ENCODE measurements at places on chromosomes 11 and 22.

DNA sequence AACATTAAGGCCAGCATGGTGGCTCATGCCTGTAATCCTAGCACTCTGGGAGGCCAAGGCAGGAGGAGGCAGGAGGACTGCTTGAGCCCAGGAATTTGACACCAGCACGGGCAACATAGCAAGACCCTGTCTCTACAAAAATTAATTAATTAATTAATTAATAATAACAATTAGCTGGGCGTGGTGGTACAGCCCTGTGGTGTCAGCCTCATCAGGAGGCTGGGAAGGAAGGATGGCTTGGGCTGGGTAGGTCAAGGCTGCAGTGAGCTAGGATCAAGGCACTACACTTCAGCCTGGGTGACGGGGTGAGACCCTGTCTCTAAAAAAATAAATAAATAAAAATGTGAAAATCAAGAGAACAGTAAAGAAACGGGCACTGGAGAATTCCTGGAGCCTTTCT, 1.4 kb downstream of the ARFGAP3 start:
- H3K4me3 ChIP-seq, result no peak overlapping the region
- H3K27ac ChIP-seq, result no peak overlapping the region
- no peaks in the 10 kb centered on the region for H3K36me3 ChIP-seq
- no peaks in the 10 kb centered on the region for H3K4me1 ChIP-seq
- no peak for DNase-seq

- no peak overlapping the region for H3K4me3 ChIP-seq
- no peak overlapping the region for H3K27ac ChIP-seq
- no peaks in the 10 kb centered on the region for H3K4me1 ChIP-seq
- no peak for DNase-seq
Observed at GRCh38 chr11:31687256-31687655, 123.9 kb downstream of the PAX6 start.

- H3K4me3 ChIP-seq, result no peak overlapping the region
- no peaks in the 10 kb centered on the region for H3K4me1 ChIP-seq
- no peaks in the 10 kb centered on the region for H3K36me3 ChIP-seq
- H3K27ac ChIP-seq, result no peak overlapping the region
Observed at GRCh38 chr11:59960502-59961381, 3.1 kb upstream of the OOSP4A start.

- H3K27ac ChIP-seq, result no peak overlapping the region
- no peaks in the 10 kb centered on the region for H3K36me3 ChIP-seq
- DNase-seq, result no peak
Observed at GRCh38 chr11:111707039-111707690, 59.0 kb downstream of the PPP2R1B start.

DNA sequence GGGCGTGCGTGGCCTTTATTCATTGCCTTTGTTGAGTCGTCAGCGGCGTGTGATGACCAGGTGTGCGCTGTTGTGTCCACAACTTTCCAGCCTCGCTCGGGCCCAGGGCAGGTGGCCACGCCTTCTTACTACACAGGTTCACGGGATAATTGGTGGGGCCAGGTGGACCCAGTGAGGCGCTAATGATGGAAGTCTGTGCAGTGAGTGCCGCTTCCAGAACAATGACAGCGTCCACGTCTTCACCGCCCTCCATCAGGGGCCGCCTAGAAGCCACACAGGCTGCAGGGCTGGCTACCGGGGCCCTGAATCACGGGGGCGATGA, 1197.3 kb downstream of the BRD1 start:
- no peak overlapping the region for H3K27ac ChIP-seq
- no peaks in the 10 kb centered on the region for H3K4me1 ChIP-seq
- H3K36me3 ChIP-seq, result no peaks in the 10 kb centered on the region
- no peak overlapping the region for H3K4me3 ChIP-seq

- no peak for DNase-seq
- no peaks in the 10 kb centered on the region for H3K36me3 ChIP-seq
- no peaks in the 10 kb centered on the region for H3K27me3 ChIP-seq
- no peaks in the 10 kb centered on the region for H3K4me1 ChIP-seq
- H3K27ac ChIP-seq, result no peak overlapping the region
- no peak overlapping the region for H3K4me3 ChIP-seq
Observed at GRCh38 chr22:50258361-50259292, 2.9 kb downstream of the MAPK12 start.

DNA sequence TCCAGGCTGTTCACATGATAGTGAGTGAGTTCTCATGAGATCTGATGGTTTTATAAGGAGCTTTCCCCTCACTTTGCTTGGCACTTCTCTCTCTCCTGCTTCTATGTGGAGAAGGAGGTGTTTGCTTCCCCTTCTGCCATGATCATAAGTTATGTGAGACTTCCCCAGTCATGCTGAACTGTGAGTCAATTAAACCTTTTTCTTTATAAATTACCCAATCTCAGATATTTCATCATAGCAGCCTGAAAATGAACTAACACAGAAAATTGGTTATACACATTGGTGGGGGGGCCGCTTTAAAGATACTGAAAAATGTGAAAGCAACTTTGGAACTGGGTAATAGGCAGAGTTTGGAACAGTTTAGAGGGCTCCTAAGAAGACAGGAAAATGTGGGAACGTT, 741.1 kb upstream of the LUZP2 start:
- no peak overlapping the region for H3K27ac ChIP-seq
- no peaks in the 10 kb centered on the region for H3K4me1 ChIP-seq
- DNase-seq, result no peak

DNA sequence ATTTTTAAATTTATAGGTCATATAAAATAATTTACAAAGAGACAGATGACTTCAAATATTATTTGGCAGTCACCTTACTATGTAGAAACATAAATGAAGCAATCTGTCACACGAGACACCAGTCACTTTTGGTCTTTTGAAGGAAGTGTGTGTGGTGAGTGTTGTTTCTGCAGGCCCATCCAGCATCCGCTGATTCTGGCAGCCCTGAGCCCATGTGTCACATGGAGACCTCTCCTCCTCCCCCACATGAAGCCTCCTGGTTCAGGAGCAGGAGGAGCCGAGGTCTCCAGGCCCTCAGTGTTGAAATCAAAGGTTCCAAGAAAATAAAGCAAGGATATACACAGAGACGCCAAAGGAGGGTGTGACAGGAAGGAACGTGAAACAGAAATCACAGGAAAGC, 60.1 kb downstream of the ARFGAP3 start:
- H3K36me3 ChIP-seq, result no peaks in the 10 kb centered on the region
- no peak for DNase-seq
- H3K4me1 ChIP-seq, result peaks cover 3% of the 10 kb centered on the region
- H3K27me3 ChIP-seq, result no peaks in the 10 kb centered on the region
- H3K4me3 ChIP-seq, result no peak overlapping the region

GRCh38 chr22:19821523-19822300, 33.0 kb downstream of the GNB1L start:
- no peaks in the 10 kb centered on the region for H3K36me3 ChIP-seq
- no peak overlapping the region for H3K4me3 ChIP-seq
- H3K27me3 ChIP-seq, result no peaks in the 10 kb centered on the region
- H3K4me1 ChIP-seq, result no peaks in the 10 kb centered on the region
- H3K27ac ChIP-seq, result no peak overlapping the region

GRCh38 chr22:45698094-45698493, 26.5 kb downstream of the ATXN10 start:
- no peaks in the 10 kb centered on the region for H3K27me3 ChIP-seq
- no peak overlapping the region for H3K4me3 ChIP-seq
- peaks cover 3% of the 10 kb centered on the region for H3K36me3 ChIP-seq
- DNase-seq, result no peak

- no peak for DNase-seq
- no peak overlapping the region for H3K27ac ChIP-seq
- no peaks in the 10 kb centered on the region for H3K36me3 ChIP-seq
- H3K4me1 ChIP-seq, result no peaks in the 10 kb centered on the region
Observed at GRCh38 chr11:34570584-34570983, 50.3 kb upstream of the EHF start.

GRCh38 chr11:131924457-131925201, 554.2 kb downstream of the NTM start:
- H3K36me3 ChIP-seq, result no peaks in the 10 kb centered on the region
- no peak overlapping the region for H3K27ac ChIP-seq
- DNase-seq, result no peak
- no peak overlapping the region for H3K4me3 ChIP-seq

DNA sequence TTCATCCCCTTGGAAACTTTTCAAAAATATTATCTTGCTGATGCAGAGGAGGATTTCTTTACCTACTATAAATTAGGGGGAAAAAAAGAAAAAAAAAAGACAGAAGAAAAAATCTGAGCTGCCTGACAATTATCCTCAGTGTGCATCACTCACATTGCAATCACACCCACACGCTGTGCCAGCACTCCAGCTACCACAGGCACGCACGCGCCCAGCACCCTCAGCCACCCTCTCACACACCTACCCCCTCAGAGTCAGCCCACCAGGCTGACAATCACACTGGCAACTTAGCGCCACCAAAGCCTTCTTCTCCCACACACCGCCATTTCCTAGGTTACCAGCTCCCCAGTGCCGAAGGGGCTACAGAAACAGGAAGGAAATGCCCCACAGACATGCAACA, 236.1 kb downstream of the KCNA4 start:
- no peak for DNase-seq
- H3K27ac ChIP-seq, result no peak overlapping the region
- no peaks in the 10 kb centered on the region for H3K27me3 ChIP-seq
- H3K4me1 ChIP-seq, result no peaks in the 10 kb centered on the region
- H3K36me3 ChIP-seq, result no peaks in the 10 kb centered on the region

DNA sequence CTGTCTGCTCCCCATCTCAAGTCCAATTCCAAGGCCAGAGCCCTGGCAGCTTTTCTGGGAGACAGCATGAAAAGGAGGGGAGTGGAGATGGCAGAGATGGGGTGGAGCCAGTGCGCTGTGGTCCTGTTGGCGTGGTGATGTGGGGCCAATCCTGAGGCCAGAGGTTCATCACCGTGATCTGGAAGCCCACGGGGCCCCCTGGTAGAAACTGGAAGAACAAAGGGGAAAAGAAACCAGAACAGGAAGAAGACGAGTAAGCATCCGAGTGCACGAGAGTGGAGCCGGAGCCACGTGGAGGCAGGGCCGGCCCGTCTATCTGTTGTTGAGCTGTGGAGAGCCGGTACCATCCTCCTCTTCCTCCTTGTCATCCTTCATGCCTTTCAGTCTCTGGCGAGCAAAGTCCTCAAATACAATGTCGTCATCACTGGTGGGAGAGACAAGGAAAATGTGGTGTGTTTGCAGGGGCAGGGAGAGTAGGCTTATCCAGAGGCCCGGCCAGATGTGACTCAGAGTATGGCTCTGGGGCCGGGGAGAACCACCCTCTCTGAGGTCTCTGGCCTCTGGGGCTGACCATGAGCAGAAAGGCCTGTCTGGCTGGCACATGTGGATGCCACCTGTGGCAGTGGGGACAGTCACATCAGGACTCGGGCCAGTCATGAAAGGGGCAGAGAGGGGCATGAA, 25.4 kb downstream of the TPBGL start:
- H3K27ac ChIP-seq, result no peak overlapping the region
- H3K36me3 ChIP-seq, result peaks cover 2% of the 10 kb centered on the region
- H3K4me1 ChIP-seq, result peaks cover 2% of the 10 kb centered on the region
- DNase-seq, result no peak
- H3K27me3 ChIP-seq, result no peaks in the 10 kb centered on the region

DNA sequence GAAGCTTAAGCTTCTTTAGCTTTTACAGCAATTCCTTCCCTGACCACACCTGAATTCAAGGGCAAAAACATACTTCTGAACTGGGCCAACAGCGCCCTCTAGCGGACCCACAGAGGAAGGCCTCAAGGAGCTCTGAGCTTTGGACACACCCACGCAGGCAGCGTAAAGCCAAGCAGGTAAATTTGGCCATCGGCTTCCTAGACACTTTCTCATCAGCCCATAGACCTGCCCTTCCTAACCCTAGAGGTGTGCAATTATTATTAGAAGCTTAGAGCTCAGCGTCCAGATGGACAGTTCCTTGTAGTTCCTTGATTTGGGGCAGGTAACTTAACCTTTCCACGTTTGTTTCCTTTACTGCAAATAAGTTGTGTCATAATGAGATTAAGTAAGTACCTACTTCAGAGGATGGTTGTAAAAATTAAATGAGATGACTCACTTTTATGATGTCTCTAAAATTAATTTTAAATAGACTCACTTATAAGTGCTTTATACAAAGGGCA, 25.7 kb upstream of the HMGXB4 start:
- no peaks in the 10 kb centered on the region for H3K36me3 ChIP-seq
- no peaks in the 10 kb centered on the region for H3K27me3 ChIP-seq
- peak; percentile 88 for DNase-seq
- H3K27ac ChIP-seq, result no peak overlapping the region
- no peak overlapping the region for H3K4me3 ChIP-seq

DNA sequence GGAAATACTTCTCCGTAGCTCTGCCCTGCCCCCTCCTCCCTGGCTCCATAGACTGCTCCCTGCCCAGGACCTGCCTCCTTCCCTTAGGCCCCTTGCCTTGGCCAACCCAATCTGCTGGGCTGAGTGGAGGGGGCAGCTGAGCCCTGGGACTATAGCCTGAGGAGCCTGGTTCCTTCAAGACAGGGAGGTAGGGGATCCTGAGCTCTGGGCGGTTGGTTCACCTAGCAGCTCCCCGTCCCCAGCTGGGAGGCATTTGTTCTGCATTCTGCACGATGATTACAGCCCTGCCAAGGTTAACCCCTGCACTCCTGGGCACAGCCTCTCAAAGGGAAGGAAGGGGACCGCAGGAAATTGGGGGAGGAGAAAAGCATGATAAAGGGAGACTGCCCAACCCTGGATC, 3.6 kb upstream of the CDC42EP1 start:
- peaks cover 20% of the 10 kb centered on the region for H3K4me1 ChIP-seq
- H3K4me3 ChIP-seq, result no peak overlapping the region
- no peak overlapping the region for H3K27ac ChIP-seq
- H3K27me3 ChIP-seq, result no peaks in the 10 kb centered on the region
- no peaks in the 10 kb centered on the region for H3K36me3 ChIP-seq
- peak; percentile 83 for DNase-seq

DNA sequence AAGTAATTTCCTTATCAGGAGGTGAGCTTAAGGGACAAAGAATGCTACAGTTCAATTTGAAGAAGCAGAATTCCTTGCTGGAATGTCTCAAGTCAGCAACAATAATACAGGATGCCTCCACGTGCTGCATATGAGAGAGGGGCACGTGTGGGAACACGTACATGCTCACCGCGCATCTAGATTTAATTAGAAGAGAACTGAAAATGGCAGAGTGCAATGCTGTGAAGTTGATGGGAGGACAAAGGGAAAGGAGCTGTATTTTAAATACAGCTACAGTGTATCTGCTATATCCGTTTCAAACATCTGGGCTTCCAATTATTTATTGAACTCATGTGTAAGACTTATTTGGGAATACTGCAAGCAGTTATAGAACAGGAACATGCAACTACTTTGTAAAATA, 328.7 kb downstream of the SOX6 start:
- H3K27me3 ChIP-seq, result no peaks in the 10 kb centered on the region
- no peaks in the 10 kb centered on the region for H3K4me1 ChIP-seq
- H3K36me3 ChIP-seq, result no peaks in the 10 kb centered on the region
- no peak overlapping the region for H3K4me3 ChIP-seq
- H3K27ac ChIP-seq, result no peak overlapping the region
- peak; percentile 34 for DNase-seq

- H3K4me1 ChIP-seq, result peaks cover 6% of the 10 kb centered on the region
- H3K4me3 ChIP-seq, result no peak overlapping the region
- no peak overlapping the region for H3K27ac ChIP-seq
- no peaks in the 10 kb centered on the region for H3K27me3 ChIP-seq
- no peak for DNase-seq
Observed at GRCh38 chr11:83813296-83813695, 527.1 kb upstream of the CCDC90B start.

GRCh38 chr11:102625177-102625576, at the start of gene MMP20:
Gene MMP20, minus strand, starts transcription at chr11:102625332. Its CDS starts 13 bp downstream, at chr11:102625319.
- no peaks in the 10 kb centered on the region for H3K27me3 ChIP-seq
- no peaks in the 10 kb centered on the region for H3K36me3 ChIP-seq
- no peaks in the 10 kb centered on the region for H3K4me1 ChIP-seq
- no peak within 1 kb of the TSS for H3K27ac ChIP-seq
- no peak within 1 kb of the TSS for H3K4me3 ChIP-seq

Measured in mesendoderm (in vitro differentiated cells).